Upper lobe of right lung (tissue), 1 donor: ENCODE measurements at places on chromosomes 1 and 21. TPM values are rescaled to one million over a fixed set of nuclear protein-coding genes. Genes with fewer than 3 reads are reported as not detected.

DNA sequence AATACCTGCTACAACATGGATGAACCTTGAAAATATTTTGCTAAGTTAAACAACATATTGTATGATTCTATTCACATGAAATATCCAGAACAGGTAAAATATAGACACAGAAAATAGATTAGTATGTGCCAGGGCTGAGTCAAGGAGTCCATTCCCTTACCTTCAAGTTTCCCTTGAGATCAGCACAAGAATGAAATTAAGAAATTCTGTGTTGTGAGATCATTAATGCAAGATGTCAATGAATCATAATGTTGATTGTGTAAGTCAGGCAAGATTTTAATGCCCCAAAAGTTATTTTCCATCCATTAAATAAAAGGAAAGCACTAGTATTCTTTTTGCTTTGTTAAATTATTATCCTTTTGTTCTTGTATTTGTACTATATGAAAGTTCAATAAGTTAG lies 139.4 kb downstream of the MRPL39 start:
- no peak overlapping the region for H3K27ac ChIP-seq
- no peaks in the 10 kb centered on the region for H3K4me1 ChIP-seq
- no peak overlapping the region for H3K4me3 ChIP-seq
- no peaks in the 10 kb centered on the region for H3K36me3 ChIP-seq
- no peak for DNase-seq
- no peaks in the 10 kb centered on the region for H3K27me3 ChIP-seq

- no peaks in the 10 kb centered on the region for H3K27me3 ChIP-seq
- H3K4me3 ChIP-seq, result no peak overlapping the region
- H3K4me1 ChIP-seq, result peaks cover 5% of the 10 kb centered on the region
- DNase-seq, result no peak
These were observed 315.5 kb downstream of the TGFB2 start for GRCh38 chr1:218660678-218661053.

GRCh38 chr1:1434824-1435105 lies 725 bp upstream of the VWA1 start:
- peak overlapping the region; percentile 91 for H3K27ac ChIP-seq
- H3K36me3 ChIP-seq, result no peaks in the 10 kb centered on the region
- H3K27me3 ChIP-seq, result no peaks in the 10 kb centered on the region
- peak overlapping the region; percentile 57 for H3K4me3 ChIP-seq
- peaks cover 63% of the 10 kb centered on the region for H3K4me1 ChIP-seq

- H3K27me3 ChIP-seq, result no peaks in the 10 kb centered on the region
- H3K4me1 ChIP-seq, result no peaks in the 10 kb centered on the region
- H3K36me3 ChIP-seq, result no peaks in the 10 kb centered on the region
- H3K4me3 ChIP-seq, result no peak overlapping the region
These were observed 47.9 kb upstream of the RWDD3 start for GRCh38 chr1:95186149-95186548.

DNA sequence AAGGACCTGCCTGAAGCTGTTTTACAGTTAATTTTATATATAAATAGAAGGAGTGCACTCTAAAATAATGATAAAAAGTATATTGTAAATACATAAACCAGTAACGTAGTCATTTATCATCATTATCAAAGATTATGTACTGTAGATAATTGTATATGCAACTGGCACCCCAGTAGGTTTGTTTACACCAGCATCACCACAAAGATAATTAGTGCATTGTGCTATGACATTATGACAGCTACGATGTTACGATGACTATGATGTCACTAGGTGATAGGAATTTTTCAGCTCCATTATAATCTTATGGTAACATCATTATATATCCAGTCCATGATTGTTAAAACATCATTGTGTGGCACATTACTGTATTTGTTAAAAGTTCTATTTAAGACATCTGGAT lies 185.2 kb downstream of the LBR start:
- H3K4me1 ChIP-seq, result no peaks in the 10 kb centered on the region
- H3K27me3 ChIP-seq, result no peaks in the 10 kb centered on the region
- H3K4me3 ChIP-seq, result no peak overlapping the region

DNA sequence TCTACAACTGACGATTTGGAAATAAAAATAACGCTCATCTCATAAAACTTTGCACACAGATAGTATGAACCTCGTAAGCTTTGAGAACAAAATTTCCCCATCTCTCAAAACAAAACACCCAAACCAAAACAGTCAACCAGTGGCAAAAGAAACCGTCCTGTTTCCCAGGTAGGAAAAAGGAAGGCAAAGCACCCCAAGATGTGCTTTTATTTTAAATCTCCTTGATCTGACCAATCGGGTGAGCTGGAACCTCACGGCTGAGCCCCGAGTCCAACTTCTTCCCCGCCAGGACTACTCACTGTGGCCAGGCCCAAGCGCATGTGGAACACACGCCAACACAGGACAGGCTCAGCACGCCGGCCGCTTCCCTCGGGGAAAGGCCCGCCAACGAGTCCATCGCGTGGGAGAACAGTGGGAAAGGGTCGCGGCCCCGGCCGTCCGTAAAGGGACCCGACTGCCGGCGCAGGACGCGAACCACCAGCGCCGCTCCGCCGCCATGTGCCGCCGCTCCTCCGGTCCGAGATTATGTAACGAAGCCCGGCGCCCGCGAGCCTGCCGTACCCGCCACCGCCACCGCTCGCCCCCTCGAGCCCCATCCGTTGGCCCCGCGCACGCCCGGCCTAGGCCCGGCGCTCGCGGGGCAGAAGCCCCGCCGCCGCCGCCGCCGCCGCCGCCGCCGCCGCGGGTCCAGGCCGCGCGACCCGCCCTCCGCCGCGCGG lies 759 bp downstream of the AHCTF1 start:
- H3K36me3 ChIP-seq, result peaks cover 13% of the 10 kb centered on the region
- H3K4me1 ChIP-seq, result peaks cover 16% of the 10 kb centered on the region
- no peaks in the 10 kb centered on the region for H3K27me3 ChIP-seq
- H3K27ac ChIP-seq, result peak overlapping the region; percentile 96
- peak overlapping the region; percentile 92 for H3K4me3 ChIP-seq

- DNase-seq, result no peak
- H3K27ac ChIP-seq, result no peak overlapping the region
- H3K36me3 ChIP-seq, result no peaks in the 10 kb centered on the region
- no peaks in the 10 kb centered on the region for H3K4me1 ChIP-seq
These were observed 38.8 kb downstream of the POFUT2 start for GRCh38 chr21:45248893-45249381.

GRCh38 chr1:153394391-153394790 lies 3.5 kb upstream of the S100A8 start:
- no peak for DNase-seq
- no peaks in the 10 kb centered on the region for H3K27me3 ChIP-seq
- no peak overlapping the region for H3K27ac ChIP-seq
- H3K36me3 ChIP-seq, result no peaks in the 10 kb centered on the region

DNA sequence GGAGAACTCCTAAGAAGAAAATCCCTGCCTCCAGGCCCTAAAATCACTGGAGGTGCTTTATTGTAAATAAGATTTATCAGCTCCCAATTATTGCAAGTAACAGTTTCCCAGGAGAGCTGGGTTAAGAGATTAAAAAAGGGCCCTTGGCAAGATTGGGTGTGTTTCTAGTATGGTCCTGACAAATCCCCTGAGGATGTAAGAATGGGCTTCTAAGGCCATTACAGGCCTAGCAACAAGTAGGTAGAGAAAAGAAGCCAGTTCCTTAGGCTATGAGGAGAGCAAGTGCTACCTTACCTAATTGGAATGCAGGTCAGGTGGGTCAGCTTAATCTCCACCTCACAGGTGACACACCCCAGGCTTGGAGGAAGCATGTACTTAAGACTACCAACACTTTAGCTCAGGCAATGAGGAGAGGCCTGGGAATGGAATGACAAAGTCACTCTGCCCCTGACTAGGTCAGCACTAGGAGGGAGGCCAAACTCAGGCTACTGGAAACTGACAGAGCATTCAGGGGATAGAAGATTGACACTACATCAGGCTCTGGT lies 6.8 kb upstream of the OTUD7B start:
- no peaks in the 10 kb centered on the region for H3K36me3 ChIP-seq
- no peak overlapping the region for H3K4me3 ChIP-seq
- DNase-seq, result no peak
- peaks cover 9% of the 10 kb centered on the region for H3K27me3 ChIP-seq

GRCh38 chr1:15680131-15680530 lies 4.0 kb upstream of the PLEKHM2 start:
- DNase-seq, result peak; percentile 28
- H3K4me1 ChIP-seq, result no peaks in the 10 kb centered on the region
- no peaks in the 10 kb centered on the region for H3K36me3 ChIP-seq
- H3K27me3 ChIP-seq, result no peaks in the 10 kb centered on the region
- H3K4me3 ChIP-seq, result no peak overlapping the region
- H3K27ac ChIP-seq, result peak overlapping the region; percentile 24

AIRE gene
- total RNA-seq, result not detected

FCAMR gene
- not detected for total RNA-seq

CCDC190 gene
- not detected for total RNA-seq

SLC9A1 gene
- total RNA-seq, result 62.4 TPM

SH2D2A gene
- total RNA-seq, result 3.8 TPM

AVPR1B gene
- total RNA-seq, result not detected

TMEM200B gene
- 8.7 TPM for total RNA-seq

TMPRSS2 gene
- total RNA-seq, result 83.6 TPM

CDA gene
- total RNA-seq, result 8.8 TPM

LAX1 gene
- total RNA-seq, result 3.0 TPM

TEDDM1 gene
- not detected for total RNA-seq
